Cardiac septum (tissue), 1 donor: ENCODE measurements at places on chromosomes 6 and 20. TPM values are rescaled to one million over a fixed set of nuclear protein-coding genes. Genes with fewer than 3 reads are reported as not detected.
A peak's percentile ranks its signal among the peaks of the same experiment; 100 is the strongest.

The SNAI1 gene
- 4.3 TPM for total RNA-seq

The SH3BGRL2 gene
- 5.8 TPM for total RNA-seq

The SEL1L2 gene
- total RNA-seq: 1.4 TPM

The GPR63 gene
- 1.8 TPM for total RNA-seq

The CDSN gene
- not detected for total RNA-seq

The SEMG1 gene
- not detected for total RNA-seq

DNA sequence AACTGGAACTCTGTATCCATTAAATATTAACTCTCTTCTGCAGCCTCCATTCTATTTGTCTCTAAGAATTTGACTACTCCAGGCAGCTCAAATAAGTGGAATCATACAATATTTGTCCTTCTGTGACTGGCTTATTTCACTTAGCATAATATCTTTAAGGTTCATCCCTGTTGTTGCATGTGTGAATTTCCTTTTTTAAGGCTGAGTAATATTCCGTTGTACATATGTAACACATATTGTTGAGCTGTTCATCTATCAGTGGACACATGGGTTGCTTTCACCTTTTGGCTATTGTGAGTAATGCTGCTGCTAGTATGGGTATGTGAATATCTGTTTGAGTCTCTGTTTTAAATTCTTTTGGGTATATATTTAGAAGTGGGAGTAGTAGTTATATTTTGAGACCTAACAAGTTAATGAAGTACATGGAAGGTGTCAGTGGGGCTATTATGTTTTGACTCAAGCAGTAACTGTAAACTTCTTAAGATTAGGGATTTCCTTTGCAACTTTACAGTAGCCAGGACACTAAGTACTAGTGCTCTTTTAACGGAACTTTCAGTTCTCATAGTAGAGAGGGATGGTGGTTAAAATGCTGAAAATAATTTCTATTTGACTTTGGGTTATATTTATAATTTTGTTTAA lies 29.7 kb upstream of the TMEM217 start:
- no peak for DNase-seq

- DNase-seq: no peak
These were observed 449.4 kb upstream of the CHD6 start for GRCh38 chr20:42067596-42067995.

- DNase-seq: no peak
These were observed 3.1 kb downstream of the SYNJ2 start for GRCh38 chr6:157984686-157985225.

DNA sequence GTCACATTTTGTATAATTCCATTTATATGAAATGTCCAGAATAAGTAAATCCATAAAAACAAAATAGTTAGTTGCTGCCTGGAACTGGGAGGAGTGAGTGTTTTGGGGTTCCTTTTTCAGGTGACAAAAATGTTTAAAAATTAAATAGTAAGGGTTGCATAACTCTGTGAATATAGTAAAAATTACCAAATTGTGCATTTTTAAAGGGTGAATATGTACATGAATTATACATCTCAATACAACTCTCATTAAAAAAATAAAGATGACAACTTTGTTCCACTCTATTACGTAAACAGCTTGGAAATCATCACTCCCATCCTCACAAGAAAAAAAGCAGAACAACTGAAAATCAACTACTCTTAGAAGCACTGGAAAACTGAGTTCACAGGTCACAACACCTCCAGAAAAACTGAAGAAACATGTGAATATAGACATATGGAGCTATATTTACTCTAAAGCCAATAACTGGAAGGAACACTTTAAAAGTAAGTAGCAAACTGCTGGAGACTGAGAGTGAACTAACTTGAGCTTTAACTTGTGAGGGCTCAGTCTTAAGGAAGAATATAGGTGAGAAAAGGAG lies 40.0 kb downstream of the RANBP9 start:
- DNase-seq: no peak

GRCh38 chr6:72595812-72596211 lies 26.1 kb upstream of the KCNQ5 start:
- no peak for DNase-seq

DNA sequence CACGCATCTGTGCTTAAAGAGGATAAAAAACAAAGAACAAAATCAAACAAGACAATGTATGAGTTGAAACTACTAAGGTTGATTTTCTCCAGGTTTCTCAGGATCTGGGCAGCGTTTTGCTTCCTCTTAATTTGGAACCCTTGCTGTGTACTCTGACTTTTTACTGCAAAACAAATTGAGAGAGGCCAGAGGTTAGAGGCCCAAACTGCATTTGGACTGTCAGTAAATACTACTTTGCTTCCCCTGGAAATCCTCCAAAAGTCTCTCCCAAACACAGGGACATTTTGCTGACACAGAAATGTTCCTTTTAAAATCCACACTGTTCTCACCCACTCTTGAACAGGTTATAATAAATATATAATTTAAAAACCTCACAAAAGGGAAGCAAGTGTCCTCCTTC lies 1.1 kb downstream of the ARG1 start:
- DNase-seq: no peak

DNA sequence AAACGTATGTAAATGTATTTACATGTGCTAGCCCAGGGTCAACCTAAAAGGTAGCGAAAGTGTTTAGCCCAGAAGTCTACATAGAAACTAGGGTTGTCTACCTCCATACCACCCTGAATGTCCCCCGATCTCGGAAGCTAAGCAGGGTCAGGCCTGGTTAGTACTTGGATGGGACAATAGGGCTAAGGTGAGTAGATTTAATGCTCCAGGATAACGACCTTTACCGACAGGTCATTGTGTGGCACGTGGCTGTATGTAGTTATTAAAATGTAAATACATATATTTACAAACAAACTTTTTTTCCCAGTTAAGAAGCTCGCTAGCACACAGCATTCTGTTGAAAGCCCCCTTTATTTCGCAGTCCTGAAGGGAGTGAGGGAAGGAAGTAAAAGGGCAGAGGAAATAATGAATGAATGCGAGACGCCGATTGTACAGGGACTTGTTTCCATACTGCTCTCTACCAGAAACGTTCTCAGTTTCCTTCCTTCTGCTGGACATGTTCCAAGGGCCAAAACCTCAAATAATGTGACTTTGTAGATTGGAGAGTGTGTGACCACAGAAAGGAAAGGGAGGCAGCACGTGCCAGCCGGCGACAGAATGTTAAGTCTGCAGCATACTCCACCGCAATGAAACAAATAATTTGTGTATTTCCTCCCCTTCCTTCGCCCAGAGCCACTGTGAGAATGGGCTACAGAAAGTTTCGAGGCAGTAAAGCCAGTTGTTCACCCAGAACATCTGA lies 612 bp downstream of the ADAT2 start:
- DNase-seq: no peak

- DNase-seq: peak; percentile 81
These were observed 530 bp downstream of the TDP2 start for GRCh38 chr6:24666097-24666640.

- DNase-seq: no peak
These were observed 23.9 kb downstream of the ZMYND8 start for GRCh38 chr20:47332381-47333206.

- no peak for DNase-seq
These were observed 3.6 kb upstream of the MATN4 start for GRCh38 chr20:45311589-45312211.

DNA sequence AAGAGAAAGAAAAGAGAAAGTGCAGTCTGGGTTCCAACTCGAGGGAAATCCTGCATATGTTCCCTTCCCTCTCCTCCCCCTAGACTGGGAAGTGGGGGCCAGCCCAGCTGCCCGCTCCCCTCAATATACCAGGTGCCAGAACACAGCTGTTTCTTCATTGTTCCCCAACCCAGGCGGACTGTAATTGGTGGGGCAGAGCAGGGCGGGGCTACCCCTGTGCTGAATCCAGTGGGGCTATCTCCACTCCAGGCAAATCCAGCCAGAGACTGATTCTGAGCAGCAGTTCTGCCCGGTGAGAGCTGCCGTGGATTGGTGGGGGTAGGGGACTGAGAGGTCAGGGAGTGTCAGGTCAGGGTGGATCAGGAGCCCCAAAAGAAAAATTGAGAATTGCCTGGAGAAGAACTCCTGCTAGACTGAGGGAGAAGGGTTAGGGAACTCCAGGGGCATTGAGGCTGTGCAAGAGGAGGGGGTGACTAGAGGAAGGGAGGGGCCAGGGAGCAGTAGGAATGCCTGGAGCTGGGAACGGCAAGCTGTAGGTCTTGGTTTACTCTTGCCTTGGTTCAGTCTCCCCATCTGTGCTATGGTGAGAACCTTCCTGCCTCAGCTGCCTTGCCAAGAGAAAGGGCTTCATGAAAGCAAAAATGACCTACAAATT lies at the start of gene MYMX:
Gene MYMX, plus strand, starts transcription at position 250 of the 655 bp plus-strand sequence. CDS start 546 bp downstream, outside the sequence.
- peak; percentile 66 for DNase-seq

DNA sequence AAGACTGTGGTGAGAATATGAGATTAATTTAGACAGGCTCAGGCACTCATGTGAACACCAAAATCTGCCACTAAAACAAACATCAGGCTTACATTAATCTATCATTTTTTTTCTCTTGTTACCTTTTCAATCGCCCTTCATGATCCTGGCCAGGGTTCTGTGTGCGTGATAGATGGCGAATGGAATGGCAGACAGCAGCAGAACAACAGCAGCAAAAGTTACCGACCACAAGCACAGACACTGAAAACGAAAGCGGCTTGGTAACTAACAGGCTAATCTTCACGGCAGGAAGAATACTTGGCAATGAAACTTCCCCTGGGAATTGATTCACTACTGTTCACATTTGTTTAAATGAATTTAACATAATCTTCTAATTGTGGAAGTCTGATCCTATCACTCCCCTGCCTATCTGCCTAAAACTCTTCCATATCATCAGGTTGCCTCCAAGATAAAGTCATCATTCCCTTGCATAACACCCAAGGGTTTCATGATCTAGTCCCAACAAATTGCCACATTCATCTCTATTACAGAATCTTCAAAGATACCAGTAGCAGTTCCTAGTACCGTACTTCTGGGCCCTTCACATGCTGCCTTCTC lies 28.7 kb downstream of the PTPRK start:
- DNase-seq: no peak

DNA sequence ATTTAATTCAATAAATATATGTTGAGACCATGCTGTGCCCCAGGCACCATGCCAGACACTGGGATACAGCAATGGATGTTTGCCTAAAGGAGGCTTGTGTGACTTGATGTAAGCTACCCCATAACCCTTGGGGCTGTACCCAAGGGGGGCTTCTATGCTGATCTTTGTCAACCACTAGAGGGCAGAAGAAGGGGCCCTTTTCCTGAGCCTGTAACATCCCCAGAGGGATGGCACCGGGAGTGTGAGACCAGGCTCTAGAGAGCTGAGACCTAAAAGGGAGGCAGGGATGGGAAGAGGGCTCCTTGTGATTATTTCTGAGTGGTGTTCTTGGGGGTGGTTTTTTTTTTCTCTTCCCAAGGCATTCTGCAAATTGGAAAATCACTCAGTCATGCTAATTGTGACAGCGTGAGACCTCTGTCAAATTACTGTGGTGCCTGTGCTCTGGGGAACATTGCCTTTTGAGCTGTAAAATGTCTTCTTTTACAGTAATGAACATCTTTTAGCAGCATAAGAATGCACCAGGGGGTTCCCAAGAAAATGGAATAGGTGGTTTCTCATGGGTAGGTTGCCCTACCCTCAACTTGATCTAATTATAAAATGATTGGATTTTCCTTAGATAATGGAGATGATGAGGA lies 138.7 kb upstream of the SLC24A3 start:
- no peak for DNase-seq

DNA sequence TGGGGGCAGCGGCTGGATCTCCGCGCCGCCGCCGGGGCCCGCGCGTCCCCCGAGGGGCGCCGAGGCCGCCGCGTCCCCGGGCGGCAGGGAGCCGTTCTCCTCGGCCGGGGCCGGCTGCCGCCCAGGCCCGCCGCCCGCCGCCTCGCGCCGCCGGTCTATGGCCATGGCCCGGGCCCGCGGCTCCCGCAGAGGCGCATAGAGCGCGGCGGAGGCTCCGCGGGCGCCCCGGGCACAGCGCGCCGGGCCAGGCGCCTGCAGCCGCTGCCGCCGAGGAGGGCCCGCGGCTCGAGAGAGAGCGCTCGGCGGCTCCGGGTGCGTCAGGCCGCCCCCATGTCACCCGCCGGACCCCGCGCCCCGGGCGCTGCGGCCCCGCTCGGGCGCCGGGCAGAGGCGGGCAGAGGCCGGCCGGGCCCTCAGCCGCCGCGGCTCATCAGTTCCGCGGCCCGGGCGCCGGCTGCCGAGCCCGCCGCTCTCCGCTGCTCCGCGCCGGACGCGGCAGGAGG lies 404 bp downstream of the SLC22A23 start:
- DNase-seq: no peak
